Cerebellar cortex (tissue), 1 donor: ENCODE measurements at places on chromosomes 7 and 10.

- DNase-seq, result no peak
These were observed 99.5 kb downstream of the ZEB1 start for GRCh38 chr10:31418481-31418880.

DNA sequence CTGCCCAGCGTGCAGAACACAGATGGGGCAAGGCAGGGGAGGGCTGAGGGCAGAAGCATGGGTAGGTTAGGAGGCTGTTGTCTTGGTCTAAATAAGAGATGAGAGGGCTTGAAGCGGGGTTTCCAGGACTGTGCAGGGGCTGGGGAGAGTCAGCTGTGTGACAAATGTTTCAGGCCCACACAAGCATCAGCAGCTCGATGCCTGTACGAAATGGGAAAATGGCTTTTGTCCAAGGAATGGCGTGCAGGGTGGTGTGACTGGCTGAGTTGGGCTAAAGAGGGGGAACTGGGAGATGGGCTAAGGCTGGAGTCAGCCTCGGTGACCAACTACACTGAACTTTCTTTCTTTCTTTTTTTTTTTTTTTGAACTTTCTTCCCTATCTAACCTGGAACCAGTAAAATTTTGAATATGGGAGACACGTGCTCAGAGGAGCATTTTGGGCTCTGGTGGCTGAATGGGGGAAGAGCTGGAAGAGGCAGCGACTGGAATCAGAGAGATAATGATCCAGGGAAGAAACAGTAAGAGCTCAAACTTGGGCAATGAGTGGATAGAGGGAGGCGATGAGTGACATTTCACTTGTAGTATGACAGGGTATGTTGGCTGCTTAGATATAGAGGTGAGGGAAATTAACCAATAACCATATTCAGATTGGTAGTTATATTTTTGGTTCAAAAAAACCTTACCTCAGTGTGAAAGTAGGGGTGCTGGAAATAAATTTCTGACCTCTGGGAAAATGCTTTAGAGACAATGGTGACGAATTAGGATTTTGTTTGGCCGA, 10.2 kb upstream of the EPHA1 start:
- no peak for DNase-seq

GRCh38 chr7:108201766-108202165, 71.6 kb upstream of the LAMB4 start:
- DNase-seq, result peak; percentile 95

DNA sequence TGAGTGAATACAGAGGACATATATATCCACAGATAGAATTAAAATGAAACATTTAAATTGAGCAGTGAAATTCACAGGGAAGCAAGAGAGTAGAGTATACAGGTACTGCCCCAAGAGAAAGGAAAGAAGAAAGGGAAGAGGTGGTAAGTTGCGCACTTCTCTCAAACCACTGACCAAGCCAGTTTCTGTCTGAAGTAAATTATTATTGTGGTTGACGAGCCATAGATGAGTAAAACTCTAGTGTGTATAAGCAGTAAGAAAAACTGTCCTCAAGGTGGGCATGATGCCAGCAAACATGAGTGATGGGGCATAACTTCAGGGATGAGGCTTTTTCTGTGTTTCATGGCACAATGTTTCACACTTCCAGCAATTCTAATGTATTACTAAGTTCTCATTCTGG, 4.4 kb upstream of the BET1 start:
- no peak for DNase-seq

GRCh38 chr7:81769891-81770727, at the start of gene HGF:
Gene HGF (minus strand): TSS chr7:81770047. CDS start chr7:81769971, 76 bp downstream.
- DNase-seq, result no peak

DNA sequence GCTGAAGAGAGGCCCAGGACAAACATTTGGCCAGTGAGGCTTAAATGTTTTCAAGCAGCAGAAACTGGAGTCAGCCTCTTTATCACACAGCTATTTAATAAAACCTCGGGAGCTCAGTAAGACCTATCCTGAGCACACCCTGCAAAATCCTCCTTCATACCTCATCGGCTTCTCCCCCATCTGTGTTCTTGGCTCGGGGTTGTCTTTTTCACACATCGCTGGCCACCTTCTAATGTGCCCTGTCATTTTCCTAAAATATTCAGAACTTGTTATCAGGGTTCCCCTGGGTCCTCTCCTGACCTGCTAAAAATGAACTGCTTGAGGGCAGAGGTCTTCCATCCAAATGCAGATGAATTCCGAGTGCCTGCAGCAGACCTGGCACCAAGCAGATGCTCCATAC, 310.3 kb upstream of the AKR1E2 start:
- peak; percentile 63 for DNase-seq

DNA sequence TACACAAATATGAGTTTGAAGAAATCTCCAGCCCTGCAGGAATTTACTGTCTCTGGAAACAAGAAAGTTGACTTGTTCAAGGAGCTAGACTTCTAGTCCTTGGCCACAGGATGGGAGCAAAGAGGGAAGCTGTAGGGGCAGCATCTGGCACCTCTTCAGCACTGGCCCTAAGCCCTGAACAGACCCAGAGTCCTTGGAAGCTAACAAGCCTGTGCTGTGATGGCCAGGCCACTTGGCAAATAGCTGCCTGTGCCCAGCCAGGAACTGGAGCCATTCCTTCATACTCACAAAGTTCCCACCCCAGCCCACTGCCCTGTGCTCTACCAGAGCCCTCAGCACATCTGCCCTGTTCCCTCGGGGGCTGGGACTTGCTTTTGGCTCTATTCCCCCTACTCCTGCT, 9.4 kb upstream of the COL13A1 start:
- no peak for DNase-seq

DNA sequence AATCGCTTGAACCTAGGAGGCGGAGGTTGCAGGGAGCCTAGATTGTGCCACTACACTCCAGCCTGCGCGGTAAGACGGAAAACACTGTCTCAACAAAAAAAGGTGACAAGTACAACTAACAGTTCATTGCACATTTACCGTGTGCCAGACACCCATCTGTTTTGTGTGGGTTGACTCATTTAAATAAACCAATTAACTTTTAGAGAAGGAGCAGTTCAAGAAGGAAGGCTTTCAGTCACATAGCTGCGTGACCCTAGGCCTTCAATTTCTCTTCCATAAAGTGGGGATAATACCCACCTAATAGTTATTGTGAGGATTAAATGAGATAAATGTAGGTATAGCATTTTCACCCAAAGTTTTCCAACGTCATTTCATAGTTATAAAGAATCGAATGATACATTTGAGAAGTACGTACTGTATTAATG, 52.3 kb upstream of the KDM7A start:
- no peak for DNase-seq

- no peak for DNase-seq
These were observed 48.6 kb downstream of the MCU start for GRCh38 chr10:72740528-72740927.

DNA sequence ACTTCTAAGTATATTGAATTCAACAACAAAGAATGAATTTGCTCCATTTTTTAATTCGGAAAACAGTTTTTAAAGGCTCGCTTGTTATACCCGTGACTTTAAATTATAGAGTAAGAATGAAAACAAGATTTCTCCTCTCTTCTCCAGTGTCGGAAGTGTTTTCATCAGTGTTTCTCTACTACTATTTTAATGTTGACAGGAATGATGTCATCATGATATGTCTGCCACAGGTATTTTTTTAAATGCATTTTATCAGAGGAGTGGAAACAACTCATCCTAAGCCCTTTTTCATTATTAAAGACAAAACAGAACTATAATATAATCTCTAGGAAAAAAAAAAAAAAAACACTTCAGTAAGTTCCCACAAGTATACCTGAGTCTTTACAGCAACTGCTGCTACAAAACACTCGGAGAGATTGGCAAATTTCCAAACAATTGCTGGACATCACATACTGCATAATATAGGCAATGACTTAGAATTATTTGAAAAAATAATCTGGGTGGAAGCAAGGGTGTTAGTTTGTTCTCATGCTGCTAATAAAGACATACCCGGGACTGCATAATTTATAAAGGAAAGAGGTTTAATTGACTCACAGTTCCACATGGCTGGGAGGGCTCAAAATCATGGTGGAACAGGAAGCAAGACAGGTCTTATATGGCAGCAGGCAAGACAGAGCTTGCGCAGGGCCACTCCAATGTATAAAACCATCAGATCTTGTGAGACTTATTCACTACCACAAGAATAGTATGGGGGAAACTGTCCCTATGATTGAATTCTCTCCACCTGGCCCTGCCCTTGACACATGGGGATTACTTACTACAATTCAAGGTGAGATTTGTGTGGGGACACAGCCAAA, 4.8 kb upstream of the RNF32 start:
- DNase-seq, result no peak

GRCh38 chr10:116699049-116699448, 43.3 kb downstream of the HSPA12A start:
- DNase-seq, result no peak

DNA sequence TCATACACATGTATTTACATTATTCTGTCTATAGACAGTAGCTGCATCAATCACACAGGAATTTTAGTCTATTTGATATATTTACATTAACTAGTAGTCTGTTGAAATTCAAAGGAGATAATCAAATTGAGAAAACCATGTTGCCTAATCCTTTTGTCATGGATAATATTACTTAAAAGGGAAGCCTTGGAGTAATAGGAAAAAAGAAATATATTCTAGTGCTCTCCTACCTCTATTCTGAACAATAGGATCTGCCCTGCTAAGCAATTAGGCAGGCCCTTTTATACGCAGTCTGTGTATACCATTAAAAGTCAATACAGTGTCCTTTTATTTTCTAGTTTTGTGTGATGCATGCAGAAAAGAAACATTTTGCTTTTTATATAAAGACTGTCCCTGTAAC, 24.5 kb downstream of the UMAD1 start:
- DNase-seq, result no peak

DNA sequence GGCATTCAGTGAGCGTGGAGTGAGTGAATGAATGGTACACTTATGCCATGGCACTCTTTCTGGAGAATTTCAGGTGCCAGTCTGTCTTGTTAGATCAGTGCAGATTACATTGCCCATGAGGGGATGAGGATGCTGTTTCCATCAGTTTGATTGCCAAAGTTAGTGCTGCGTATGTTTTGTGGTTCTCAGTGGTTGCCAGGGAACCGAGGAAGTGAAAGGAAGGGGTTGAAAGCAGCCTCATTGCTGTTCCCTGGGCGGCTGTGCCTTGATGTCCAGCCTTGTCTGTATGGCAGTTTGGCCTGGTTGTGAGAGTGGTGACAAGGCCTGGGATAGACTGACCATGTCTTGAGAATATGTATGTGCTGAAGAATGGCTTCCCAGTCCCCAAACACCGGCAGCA, 30.2 kb downstream of the WBP1L start:
- no peak for DNase-seq

GRCh38 chr7:76063525-76063924, 15.6 kb downstream of the MDH2 start:
- DNase-seq, result no peak

DNA sequence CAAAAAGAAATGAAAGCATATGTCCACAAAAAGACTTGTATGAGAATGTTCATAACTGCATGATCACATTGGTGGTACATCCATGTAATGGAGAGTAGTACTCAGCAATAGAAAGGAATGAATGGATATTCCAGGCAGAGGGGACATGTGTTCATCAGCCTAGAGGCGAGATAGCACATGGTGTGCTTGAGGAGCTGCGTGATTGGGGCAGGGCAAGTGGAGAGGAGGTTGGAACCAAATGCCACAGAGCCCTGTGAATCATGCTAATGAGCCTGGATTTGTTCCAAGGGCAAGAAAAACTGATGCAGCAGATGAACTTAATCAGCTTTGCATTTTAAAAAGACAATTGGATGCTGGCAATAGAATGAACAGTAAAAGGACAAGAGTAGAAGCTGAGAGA, 73.3 kb downstream of the C10orf90 start:
- DNase-seq, result no peak

- DNase-seq, result peak; percentile 6
These were observed at the start of gene FGL2 for GRCh38 chr7:77199013-77199966. Gene FGL2 (minus strand): TSS chr7:77199819. CDS start chr7:77199793, 26 bp downstream.

DNA sequence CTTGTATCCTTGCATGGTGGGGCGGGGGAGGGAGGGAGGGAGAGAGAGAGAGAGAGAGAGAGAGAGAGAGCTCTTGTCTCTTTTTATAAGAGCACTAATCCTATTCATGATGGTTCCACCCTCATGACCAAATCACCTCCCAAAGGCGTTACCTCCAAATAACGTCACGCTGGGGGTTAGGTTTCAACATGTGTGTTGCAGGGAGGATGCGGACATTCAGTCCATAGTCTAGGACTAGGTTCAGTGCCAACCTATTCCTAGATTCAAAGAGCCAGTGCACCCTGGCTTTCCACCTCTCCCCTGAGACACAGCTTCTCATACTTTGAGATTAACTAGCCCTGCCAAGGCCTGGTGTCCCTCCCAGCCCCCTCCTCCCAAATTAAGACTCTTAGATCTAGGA, 123.0 kb downstream of the GRK5 start:
- DNase-seq, result no peak

DNA sequence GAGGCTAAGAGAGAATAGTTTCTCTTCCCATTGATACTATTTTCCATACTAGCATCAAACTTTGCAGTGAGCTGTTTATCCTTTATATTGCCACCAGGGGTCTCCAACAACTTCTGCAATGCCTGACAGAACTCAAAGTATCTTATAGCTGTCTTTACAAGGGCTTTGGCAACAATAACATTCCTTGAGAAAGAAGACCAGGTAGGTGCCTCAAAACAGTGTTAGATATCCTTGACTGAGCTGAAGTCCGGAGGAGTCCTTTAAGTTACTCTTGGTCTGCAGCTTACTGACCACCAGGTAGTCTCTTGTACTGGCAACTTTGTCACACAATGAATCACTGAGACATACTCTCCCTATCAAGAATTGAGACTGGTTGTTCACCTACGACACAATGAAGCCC, 30.0 kb upstream of the TES start:
- peak; percentile 10 for DNase-seq

DNA sequence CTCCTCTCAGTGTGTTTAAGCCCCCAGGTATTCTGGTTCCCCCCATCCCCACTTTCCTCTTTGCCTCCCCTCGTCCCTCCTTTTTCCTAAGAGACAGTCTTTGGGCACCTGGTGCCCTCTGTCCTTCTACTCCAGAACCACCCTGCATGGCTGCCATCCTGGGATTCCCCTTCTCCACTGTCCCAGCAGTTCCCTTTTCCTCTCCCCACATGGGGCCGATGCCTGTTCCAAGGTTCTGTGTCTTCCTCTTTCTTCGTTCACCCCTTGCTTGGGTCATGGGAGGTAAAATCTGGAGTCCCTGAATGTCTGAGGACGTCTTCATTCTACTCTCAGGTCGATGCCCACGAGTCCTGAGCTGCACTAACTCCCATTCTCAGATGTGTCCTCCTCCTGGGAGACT, 120.8 kb downstream of the TAX1BP1 start:
- DNase-seq, result no peak

- no peak for DNase-seq
These were observed 505 bp upstream of the FAM204A start for GRCh38 chr10:118342638-118343020.

GRCh38 chr7:51055039-51055840, 261.4 kb downstream of the COBL start:
- DNase-seq, result no peak

GRCh38 chr10:59779756-59780533, 26.7 kb upstream of the MRLN start:
- DNase-seq, result no peak

DNA sequence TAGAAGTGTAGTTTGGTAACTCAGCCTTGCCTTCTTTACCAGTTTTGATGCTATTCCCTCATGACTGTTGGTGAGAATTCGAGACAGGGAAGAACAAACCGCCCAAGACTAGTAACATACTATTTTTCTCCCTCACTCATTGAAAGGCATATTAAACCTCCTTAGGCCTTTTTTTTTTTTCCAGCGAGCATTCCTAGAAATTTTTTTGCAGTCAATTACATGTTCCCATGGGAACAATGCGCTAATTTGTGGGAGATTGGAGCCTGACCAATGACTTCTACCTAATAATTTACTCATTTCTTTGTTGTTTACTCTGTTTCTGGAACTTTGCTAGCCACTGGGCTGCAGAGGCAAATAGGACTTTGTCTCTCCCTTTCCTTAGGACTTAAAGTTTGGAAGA, 6.0 kb downstream of the VPS50 start:
- DNase-seq, result no peak
